Stimulated activated CD4-positive, alpha-beta T cell treated with anti-CD3 and anti-CD28 coated beads, TNF-alpha, amount 100 ng/mL, for 1 hour (primary cell): ENCODE measurements at places on chromosomes 12 and 14.
A peak's percentile ranks its signal among the peaks of the same experiment; 100 is the strongest.

DNA sequence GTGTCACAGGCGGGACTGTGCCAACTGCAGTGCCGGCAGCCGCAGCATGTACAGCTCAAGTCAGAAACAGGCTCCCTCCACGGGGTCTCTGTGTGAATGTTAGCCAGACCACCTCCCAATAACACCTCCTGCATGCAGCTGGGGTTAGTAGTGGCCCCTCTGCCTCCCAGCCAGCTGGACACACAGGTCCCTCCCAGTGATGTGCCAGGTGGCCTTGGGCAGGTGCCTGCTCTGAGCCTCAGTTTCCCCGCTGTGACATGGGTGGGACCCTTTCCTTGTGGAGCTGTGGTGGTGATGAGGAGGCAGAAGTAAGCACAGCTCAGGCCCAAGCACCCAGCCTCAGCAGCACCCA is 139.9 kb downstream of the ADGRD1 start:
- DNase-seq = no peak

DNA sequence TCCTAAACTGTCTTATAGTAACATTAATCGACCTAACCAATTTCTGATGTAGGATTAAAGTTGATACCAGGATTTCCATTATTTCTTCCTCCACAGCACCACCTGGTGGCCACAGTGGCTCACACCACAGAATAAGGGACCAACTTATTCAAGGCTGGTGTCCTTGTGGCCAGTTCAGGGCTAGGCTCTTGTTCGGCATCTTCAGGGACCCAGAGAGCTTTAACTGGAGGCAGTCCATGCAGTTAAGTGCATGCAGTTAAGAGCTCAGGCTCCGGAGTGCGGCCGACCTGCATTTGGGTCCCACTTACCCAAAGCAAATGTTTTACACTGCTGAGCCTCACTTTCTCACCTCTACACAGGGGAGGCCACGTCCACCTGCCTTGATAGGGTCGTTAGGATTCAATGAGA is 42.0 kb upstream of the GPR68 start:
- DNase-seq = peak; percentile 83

- DNase-seq = no peak
These were observed 20.8 kb downstream of the SUSD6 start for GRCh38 chr14:69632164-69632563.

DNA sequence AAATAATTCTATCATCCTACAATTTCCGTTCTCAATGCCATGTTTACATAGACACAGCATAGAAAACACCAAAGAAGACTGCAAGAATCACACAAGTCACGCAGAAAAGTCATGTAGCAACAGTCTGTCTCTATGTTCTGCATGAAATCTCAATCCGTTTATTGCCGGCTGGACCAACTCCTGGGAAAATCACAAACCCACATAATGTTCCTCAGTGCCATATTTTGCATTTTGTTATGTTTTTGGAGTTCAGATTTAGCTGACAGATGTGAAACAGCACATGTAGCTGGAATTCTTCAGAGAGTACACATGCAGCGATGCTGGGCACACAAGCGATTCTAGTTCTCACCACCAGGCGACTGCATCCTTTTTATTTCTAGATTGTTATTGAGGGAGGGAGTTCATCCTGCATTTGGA is 193.1 kb downstream of the APAF1 start:
- DNase-seq = no peak

DNA sequence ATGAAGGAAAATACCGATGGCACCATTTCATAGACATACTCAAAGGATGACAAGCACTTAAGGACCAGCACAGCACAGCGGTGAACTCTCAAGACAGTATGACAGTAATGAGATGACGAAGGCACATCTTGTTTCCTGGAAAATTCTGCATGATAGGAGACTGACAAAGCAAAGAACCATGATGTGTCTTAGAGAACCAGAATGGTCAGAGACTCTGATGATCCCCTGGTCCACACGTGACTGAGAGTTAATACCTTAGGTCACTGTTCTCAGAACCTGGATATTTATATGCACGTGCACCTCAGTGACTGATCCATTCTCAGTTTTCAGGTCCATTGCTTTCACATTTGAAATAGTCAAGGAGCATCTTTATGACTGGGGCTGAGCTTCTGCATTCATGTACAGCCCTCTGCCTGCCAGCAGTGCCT is 35.3 kb downstream of the PROX2 start:
- DNase-seq = no peak
